Placental epithelial cell (primary cell): ENCODE measurements at places on chromosomes 1 and 21. TPM values are rescaled to one million over a fixed set of nuclear protein-coding genes. Genes with fewer than 3 reads are reported as not detected.

LCE3D gene
- not detected in 2 replicates for total RNA-seq

KAZN gene
- total RNA-seq = 11.8 and 14.7 TPM in 2 replicates

PSMB2 gene
- total RNA-seq = 11.4 and 28.8 TPM in 2 replicates

MEGF6 gene
- 4.0 and 4.3 TPM in 2 replicates for total RNA-seq

ASPM gene
- 7.1 and 14.2 TPM in 2 replicates for total RNA-seq

FCAMR gene
- not detected in 2 replicates for total RNA-seq

SLC9C2 gene
- 0.39 TPM in 1 of 2 replicates, not detected in the other for total RNA-seq

GBP4 gene
- total RNA-seq = under 0.01 TPM in 1 of 2 replicates, not detected in the other

IL24 gene
- 0.22 TPM in 1 of 2 replicates, not detected in the other for total RNA-seq

MYCL gene
- total RNA-seq = 1.6 and 2.7 TPM in 2 replicates

SYCP1 gene
- not detected in 2 replicates for total RNA-seq

MAPKAPK2 gene
- 17.7 and 28.3 TPM in 2 replicates for total RNA-seq

MMP23B gene
- total RNA-seq = 59.8 and 73.0 TPM in 2 replicates

RGS16 gene
- 0.11 and 0.39 TPM in 2 replicates for total RNA-seq

DRAXIN gene
- under 0.01 TPM in 1 of 2 replicates, not detected in the other for total RNA-seq

S100A12 gene
- not detected in 2 replicates for total RNA-seq

C1QB gene
- not detected in 2 replicates for total RNA-seq

TINAGL1 gene
- 13.3 and 119 TPM in 2 replicates for total RNA-seq

HCRTR1 gene
- not detected in 2 replicates for total RNA-seq

AADACL3 gene
- total RNA-seq = not detected in 2 replicates

SPRR2E gene
- not detected in 2 replicates for total RNA-seq
